GM10248 (cell line): ENCODE measurements at places on chromosomes 2 and 18.

DNA sequence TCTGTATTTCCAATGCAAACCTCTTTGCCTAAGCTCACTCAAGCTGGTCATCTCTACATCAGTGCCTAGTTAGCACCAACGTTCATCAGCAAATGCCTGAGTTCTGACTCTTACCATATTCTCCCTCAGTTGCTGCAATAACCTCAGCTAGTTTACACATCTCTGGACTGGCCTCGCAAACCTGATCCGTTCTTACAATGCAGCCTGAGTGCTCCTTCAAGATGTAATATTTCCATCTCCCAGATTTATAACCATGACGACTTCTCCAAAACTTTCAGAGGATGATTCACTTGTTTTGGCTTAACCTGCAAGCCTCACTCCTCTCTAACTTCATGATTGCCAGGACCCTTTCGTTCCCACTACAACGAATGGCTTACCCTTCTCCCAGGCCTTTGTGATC is 69.7 kb downstream of the DIPK1C start:
- DNase-seq: no peak

DNA sequence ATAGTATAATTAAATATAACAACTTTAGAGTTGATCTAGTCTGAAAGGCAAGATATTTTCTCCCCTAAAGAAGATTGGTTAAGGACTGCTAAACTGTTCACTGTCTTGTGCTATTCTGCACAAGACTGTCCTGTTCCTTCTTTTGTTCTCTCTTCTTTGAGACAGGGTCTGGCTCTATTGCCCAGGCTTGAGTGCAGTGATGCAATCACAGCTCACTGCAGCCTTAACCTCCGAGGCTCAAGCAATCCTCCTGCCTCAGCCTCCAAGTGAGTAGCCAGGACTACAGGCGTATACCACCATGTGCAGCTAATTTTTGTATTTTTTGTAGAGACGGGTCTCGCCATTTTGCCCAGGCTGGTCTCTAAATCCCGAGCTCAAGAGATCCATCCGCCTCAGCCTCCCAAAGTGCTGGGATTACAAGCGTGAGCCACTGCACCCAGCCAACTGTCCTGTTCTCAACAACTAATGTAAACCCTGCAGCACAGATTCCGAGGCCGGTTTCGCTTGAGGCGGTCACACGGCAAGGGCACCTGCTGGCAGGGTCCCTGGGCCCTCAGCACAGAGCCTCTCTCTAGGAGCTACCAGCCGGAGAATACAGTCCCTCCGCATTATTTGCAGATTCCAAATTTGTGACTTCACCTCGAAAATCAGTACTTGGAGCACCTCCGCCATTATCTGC is 16.4 kb downstream of the PXDN start:
- DNase-seq: no peak

GRCh38 chr2:193153576-193153975 is 958.8 kb upstream of the TMEFF2 start:
- no peak for DNase-seq

DNA sequence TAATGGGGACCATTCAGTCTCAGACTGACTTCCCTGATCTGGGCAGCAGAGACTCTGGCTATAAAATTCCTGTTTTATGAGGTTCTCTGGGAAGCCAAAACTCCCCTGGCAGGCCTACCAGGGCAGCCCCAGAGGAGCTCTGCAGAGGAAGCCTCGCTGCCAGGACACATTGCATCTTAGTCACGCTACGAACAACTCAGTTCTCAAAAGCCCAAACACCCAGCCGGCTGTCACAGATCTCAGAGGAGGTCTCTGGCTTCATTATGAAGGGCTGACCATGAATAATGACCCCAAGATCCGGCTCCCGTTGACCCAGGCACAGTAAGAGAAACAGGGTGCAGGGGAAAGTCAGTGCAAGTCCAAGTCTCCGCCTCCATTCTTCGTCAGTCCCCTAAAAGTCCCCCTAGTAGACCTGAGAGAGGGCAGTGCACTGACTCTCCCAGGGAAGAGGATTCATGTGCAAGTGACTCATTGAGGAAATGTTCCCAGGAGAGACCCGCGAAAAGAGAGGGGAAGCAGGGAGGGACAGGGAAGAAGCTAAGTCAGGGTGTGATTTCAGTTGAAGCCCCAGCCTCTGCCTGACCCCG is 212.3 kb downstream of the CYP26B1 start:
- peak; percentile 2 for DNase-seq

GRCh38 chr2:52429740-52430139 is 1337.9 kb upstream of the CHAC2 start:
- no peak for DNase-seq

DNA sequence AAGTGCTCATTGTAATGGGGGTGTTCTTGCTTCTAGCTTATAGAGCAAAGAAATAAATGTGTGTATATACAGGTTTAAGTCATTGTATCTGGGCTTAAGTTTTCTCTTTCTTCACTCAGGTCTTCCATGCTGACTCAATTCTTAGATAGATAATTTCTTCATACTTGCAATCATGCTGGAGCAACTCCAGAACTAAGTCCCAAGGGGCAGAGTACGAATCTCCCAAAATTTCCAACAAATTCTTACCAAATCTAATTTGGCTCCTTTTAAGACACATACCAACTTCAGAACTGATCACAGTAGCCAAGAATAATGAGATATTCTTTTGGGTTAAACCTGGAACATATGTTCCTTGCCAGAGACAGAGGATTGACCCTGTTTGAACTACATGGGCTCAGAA is 4.3 kb upstream of the SPAG16 start:
- no peak for DNase-seq

- no peak for DNase-seq
These were observed 5.6 kb downstream of the SNED1 start for GRCh38 chr2:241003830-241004564.

- peak; percentile 10 for DNase-seq
These were observed at the start of gene BOLL for GRCh38 chr2:197784956-197785941. BOLL (minus strand) TSS chr2:197785319; CDS start chr2:197781850, 3,469 bp downstream.

GRCh38 chr18:66754335-66754734 is 150.4 kb upstream of the CDH19 start:
- DNase-seq: no peak

- no peak for DNase-seq
These were observed 106.4 kb upstream of the RBBP8 start for GRCh38 chr18:22826726-22827125.

GRCh38 chr2:161308178-161308955 is at the start of gene PSMD14:
PSMD14 (plus strand) TSS chr2:161308425; CDS start chr2:161318826, 10,401 bp downstream.
- DNase-seq: peak; percentile 91

DNA sequence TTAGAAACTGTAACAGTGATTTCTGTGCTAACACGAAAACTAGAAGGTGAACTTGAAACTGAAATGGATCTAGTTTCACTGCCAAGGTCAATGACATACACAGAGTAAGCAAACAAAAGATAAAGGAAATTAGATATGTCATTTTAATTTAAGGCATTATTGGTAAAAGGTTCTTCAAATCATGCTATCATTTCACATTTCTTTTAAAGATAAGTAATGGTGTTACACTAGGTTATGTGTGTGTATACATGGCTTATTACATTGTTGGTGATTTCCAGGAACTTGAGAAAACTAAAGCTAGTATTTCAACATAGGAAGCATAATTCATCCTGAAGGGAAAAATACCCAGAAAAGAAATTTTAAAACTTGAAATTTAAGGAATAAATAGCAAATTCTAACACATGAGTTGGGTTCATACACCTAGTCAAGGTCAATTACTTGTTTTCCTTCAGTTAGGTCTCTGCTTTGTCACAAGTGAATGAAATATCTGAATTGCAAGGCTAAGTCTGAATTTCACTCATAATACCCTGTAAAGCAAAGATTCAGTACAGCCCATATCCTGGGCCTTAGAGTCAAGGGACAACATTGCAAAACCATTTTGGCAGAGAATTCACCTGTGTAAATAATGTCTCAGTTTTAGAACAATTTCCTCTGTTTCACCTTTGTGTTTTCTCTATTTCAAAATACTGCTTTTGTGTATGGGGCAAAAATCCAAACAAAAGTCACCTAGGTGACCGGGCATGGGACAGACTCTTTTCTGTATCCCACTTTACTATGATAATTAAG is 141.6 kb downstream of the SRBD1 start:
- peak; percentile 12 for DNase-seq

DNA sequence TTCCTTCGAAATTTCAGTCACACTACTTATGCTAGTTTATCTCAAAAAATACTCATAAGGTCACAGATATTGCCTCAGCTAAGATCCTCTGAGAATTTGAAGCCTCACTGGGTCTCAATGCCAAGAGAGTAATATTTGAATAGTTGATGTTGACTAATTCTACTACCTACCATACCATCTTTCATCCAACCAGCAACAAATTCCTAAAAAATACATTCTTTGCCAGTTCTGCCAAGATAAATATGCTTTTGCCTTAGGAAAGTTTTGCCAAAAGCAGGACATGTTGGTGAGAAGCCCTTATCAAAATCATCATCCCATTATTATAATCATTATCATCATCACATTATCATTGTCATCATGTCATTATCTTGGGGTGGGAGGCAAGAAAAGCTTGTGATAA is 544.6 kb upstream of the ZEB2 start:
- no peak for DNase-seq

GRCh38 chr18:44652722-44653121 is 28.0 kb upstream of the SETBP1 start:
- no peak for DNase-seq

- no peak for DNase-seq
These were observed 548.5 kb upstream of the SLC8A1 start for GRCh38 chr2:41000374-41000773.

DNA sequence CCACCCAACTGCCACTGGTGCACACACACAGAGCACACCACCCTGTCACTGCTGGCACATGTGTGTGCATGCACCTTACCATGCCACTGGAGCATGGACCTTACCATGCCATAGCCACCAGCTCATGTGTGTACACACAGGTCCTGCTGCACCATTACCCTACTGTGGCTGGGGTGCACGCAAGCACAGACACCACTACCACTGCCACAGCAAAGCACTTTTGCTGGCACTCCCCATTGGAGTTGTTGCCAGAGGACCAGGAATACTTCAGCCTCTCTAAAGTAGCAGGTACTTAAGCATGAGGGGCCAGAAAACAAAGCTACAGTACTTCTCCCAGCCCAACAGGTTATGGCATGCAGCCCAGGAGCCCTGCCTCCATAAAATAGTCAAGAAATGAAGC is 404.8 kb downstream of the MBD2 start:
- DNase-seq: no peak

- DNase-seq: no peak
These were observed 123.6 kb downstream of the LPIN1 start for GRCh38 chr2:11870064-11870463.

- no peak for DNase-seq
These were observed 150.9 kb downstream of the ATAD2B start for GRCh38 chr2:23776021-23776420.

DNA sequence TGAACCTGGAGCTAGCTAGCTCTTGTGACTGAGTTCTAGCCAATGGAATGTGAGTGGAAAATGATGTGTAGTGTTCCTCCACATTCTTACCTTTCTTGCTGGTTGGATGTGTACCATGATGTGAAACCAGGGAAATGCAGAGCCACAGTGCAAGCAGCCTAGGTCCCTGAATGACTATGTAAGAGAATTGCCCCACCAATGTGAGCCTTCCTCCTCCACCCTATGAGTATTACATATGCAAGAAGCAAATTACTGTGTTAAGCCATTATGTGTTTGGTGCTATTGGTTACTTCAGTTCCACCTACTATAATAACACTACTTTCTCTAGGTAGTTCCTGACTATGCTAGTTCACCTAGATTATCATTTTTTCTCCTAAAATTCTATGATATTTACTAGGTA is 39.6 kb downstream of the LCLAT1 start:
- DNase-seq: no peak

DNA sequence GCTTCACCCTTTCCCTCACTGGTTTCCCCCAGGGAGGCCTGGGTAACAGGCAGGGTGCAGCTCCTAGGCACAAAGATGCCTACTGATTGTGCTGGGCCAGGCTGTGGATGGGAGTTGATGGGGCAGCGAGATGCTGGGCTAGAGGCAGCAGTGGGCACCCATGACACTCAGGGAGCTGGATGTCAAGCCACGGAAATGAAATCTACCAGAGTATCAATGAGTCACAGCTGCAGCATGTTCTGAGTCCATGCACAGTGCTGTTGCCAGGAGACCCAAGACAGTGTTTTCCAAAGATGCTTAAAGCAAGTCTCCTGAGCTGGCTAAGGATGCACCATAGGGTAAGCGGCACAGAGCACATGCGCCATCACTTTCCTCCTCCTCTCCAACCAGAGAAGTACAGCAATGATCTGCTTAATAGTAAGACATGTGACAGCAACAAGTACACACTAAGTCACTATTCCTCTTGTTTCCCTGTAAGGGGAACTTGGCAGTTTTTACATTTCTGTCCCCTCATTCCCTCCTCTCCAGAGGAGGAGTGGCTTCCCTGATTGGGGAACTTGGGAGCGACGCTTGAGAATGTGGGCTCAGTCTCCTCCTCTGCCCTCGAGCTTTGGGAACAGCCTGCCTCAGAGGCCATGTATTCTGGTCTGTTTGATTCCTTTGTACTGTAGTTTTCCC is 57.2 kb downstream of the CDC42EP3 start:
- no peak for DNase-seq

DNA sequence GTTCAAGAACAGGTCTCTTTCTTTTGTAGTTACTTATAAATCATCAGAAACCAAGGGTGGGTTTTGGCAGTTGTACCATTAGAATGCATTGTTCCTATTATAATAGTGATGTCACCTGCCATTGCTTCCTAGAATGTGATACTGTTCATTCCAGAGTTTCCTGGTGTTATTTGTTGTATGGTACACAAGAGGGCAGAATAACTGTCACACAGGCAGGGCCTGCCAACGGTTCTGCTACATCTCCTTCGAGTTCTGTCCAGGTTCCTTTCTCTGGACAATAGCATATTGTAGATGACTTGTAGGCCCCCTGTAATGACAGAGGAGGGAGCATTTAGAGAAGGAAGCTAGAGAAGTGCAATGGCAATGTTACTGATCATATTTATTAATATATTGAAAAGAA is 98.3 kb downstream of the KLHL14 start:
- no peak for DNase-seq

DNA sequence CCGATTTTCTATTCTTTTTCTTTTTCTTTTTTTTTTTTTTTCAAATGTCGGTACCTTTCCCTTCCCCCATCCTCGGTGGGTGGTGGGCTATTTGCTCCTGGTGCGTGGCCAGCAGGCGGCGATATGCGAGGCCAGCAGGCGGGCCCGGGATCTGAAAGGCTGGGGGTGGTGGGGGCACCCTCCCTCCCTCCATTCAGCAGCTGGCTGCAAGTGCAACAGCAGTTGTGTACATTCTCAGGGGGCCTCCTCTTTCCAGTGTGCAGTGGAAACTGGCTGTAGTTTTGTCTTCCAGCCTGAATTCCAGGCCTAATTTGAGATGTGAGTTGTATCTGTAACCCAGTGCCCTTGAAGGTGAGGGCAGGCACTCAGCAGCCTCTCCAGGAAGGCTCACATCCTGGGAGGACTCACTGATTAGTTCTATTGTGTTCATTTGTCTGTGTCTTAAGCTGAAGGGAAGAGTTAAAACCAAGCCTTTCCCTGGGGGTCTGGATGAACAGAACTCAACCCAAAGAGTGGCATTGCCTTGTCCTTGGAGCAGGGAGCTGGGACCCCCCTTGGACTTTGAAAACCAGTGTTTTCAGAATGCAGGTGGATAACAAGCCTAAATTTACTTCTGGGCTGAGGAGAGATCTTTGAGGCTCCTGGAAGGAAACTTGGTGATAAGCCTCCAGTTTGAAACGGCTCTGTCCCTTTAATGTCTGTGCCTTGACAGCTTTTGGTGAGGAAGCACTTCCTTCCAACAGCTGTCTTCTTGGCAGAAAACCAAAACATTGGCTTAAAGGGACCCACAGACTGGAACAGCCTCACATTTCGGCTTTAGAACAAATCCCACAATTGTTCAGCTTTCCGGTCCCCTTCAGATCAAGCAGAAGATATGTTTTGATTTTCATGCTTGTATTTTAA is 3.3 kb downstream of the MYCN start:
- DNase-seq: no peak
